ENCODE measurements at places on chromosomes 2 and 18. TPM values are rescaled to one million over a fixed set of nuclear protein-coding genes. Genes with fewer than 3 reads are reported as not detected.
A peak's percentile ranks its signal among the peaks of the same experiment; 100 is the strongest.

Gene NLRC4
- 0.19 TPM for polyA plus RNA-seq

Gene AOX1
- 5.1 TPM for polyA plus RNA-seq

Gene FOXI3
- not detected for polyA plus RNA-seq

Gene STON1
- polyA plus RNA-seq, result 1.8 TPM

Gene RAX
- not detected for polyA plus RNA-seq

Gene OXER1
- 0.04 TPM for polyA plus RNA-seq

Gene PPP1CB
- polyA plus RNA-seq, result 226 TPM

Gene CCDC121
- polyA plus RNA-seq, result 1.6 TPM

Gene CACNB4
- 0.13 TPM for polyA plus RNA-seq

Gene STPG4
- polyA plus RNA-seq, result 0.03 TPM

DNA sequence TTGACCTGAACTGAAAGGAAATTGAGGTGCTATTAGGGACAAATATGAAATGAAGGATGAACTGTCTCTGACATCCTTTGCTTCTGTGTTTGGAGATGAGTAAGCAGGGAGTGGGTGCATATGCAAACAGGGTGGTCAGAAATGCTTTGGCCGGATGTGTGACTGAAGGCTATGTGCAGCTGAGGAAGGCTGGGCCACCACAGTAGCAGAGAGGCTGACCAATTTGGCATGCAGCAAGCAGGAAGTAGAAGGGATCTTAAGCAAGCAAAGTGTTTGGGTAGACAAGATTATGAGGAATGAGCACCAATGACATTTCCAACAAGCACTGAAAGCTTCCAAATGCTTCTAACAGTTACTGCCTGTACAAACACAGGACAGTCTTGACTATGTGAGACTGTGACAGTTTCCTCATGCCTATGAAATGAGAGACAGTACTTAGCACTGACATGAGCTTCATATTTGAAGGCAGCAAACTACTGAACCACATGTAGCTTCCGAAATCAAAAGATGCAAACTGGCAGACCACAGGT is 3.3 kb upstream of the ACTR3 start:
- no peak for DNase-seq

DNA sequence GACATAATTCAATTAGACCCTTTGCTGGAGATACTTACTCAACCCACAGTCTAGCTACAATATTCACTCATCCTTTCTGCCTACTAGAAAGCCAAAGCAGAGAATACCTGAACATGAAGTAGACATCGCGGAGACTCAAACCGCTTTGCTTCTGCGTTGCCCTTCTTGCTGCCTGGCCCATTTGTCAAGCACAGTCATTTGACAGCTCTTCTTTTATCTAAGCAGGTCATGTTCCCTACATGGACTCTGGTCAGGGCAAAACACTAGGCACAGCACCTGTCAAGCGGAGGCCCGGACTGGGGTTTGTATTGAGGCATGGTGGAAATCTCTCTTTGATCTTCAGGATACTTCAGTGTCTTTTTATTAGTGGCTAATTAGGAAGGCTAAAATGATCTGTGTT is 89.7 kb downstream of the FARSB start:
- DNase-seq, result no peak

DNA sequence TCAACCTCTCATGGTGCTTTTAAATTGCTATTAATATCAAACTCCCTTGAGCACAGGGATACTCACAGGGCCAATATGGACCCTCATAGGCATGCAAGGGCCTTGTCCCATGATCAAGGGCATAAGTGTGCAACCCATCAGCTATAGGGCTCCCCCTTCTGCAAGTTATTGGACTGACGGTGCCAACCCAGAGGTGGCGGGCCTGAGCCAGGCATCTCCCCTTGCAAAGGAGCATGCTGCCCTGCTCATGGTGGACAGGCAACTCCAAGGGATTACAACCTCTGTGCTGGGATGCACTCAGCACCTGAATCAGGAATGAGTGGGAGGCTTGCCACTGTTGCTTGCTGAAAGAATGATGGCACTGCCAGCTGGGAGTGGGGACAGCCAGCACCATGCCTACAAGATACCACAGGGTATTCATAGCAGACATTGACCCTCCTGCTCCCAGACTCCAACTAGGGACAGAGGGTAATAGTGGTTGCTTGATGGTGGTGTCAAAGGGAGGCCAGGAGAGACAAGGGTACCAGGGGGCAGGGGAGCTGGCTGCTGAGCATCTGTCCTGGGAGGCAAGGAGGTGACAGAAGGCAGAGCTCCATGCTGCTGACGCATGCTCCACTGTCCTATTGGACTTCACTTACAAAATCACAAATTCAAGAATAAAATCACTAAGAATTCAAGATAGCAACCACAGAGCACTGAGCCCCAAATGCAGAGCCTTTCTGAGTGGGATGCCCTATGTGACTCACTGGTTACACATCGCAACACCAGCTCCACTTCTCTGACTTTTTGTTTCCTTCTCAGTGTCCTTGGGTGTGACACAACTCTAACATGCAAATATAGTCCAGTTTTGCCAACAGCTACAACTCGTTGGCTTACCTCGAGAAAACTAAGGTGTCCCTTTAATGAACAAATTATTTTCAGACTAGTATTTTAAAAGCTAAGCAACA is 157.1 kb upstream of the CCDC150 start:
- no peak for DNase-seq

DNA sequence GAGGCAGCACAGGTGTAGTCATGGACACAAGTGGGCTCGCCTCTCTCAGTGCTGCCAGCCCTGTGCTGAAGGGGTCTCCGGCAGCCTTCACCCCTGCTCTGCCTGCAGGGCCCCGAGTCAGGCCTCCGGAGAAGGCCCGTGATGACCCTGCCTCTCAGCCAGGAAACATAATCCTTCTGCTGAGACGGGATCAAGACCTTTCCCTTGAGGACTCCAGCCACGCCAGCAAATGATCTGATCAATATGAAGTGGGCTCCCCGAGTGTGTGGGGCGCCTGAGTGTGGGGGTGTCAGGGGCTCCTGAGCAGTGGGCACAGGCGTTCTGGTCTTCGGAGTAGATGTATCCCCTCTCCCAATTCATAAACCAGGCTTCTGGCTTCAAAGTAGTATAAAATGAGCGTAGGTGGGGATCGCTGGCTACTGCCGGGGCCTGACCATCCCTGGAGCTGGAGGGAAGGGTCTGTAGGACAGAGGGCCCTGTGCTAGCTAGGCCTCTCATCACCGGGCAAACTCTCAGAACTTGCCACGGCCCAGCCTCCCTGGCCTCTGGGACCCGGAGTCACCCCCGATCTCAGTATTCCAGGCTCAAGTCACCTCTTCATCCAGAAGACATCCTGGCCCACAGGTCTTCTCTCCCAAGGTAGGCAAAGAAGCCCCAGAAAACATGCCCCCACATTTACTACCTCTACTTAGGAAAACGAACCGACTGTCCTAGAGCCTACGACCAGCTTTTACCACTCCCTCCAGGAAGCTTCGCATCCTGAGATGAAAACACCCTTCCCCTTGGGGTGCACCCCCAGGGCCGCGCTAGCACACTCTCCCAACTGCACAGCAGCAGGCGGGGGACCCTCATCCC is 33.6 kb downstream of the CRACDL start:
- no peak for DNase-seq

DNA sequence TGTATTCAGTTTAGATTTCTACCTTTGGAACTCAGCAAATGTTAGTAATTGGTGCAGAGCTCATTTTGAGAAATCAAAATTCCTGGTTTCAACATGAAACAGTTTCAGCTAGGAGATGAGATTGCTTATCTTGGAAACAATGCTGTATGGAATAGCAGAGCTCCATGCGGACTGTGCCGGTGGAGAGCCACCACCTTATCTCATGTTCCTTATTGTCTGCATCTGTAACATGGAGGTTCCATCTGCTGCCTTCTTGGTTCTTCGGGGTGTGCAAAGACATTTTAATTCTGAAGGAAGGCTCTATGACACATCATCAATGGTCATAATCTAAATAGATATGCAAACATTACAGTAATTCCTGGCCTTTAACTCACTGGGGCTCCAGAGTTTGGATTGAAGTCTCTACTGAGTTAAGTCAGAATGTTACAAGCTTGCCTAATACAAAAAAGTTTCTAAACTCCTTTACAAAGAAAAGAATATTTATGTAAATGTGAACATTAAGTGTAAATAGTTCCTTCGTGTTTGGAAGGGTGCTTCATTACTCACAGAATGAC is 65.3 kb downstream of the PRKRA start:
- no peak for DNase-seq

GRCh38 chr2:148132412-148132811 is 111.5 kb downstream of the MBD5 start:
- no peak for DNase-seq

DNA sequence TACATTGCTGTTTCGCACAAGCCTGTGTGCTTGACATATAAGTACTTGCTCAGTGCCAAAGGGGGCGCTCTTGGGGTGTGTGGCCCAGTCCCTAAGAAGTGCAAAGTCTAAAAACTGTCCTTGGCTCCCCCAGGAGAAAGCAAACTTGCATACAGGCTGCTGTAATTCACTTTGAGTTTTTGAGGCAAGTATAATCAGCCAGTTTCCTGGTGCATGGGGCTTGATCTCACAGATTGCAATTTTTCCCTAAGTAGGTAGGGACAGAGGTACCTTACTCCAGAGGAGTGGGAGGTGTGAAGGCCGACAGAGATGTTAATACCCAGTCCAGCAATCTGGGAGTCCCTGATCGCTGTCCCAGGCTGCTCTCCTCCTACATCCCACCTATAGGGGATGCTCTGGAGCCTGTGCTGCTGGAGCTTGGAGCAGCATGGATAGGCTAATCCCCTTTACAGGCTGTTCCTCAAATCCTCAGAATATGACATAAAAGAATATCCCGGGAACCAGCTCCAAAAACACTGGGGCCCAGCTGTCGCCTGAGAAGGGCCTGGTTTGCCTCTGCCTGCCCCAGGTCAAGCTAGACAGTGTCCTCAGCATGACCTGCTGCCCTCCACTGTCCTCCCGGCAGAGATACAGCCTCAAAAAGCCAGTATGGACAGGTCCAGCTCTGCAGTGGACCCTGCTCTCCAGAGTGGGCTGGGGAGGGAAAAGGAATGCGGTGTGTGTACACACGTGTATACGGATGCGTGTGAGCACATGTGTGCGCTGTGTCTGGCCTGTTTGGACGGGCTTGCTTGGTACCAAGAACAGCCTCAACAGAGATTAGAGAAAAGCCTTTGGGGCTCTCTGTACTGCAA is 136.5 kb upstream of the HAAO start:
- DNase-seq, result no peak

DNA sequence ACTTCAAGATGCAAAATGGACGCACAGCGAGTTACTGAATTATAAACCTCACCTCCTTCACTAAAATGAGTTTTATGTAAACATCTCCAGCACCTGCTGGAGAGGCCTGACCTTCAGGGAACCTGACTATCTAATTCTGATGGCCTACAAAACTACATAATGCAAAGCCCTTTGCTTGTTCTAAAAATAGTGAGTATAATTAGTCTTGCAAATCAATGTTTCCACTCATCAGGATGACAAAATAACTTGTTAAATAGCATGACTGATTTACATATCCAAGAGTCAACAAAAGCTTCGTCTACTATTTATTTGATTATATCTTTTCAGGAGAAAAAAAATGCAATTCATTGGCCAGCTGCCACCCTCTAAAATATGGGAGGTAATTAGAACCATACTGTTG is 326.3 kb upstream of the MC4R start:
- DNase-seq, result no peak

DNA sequence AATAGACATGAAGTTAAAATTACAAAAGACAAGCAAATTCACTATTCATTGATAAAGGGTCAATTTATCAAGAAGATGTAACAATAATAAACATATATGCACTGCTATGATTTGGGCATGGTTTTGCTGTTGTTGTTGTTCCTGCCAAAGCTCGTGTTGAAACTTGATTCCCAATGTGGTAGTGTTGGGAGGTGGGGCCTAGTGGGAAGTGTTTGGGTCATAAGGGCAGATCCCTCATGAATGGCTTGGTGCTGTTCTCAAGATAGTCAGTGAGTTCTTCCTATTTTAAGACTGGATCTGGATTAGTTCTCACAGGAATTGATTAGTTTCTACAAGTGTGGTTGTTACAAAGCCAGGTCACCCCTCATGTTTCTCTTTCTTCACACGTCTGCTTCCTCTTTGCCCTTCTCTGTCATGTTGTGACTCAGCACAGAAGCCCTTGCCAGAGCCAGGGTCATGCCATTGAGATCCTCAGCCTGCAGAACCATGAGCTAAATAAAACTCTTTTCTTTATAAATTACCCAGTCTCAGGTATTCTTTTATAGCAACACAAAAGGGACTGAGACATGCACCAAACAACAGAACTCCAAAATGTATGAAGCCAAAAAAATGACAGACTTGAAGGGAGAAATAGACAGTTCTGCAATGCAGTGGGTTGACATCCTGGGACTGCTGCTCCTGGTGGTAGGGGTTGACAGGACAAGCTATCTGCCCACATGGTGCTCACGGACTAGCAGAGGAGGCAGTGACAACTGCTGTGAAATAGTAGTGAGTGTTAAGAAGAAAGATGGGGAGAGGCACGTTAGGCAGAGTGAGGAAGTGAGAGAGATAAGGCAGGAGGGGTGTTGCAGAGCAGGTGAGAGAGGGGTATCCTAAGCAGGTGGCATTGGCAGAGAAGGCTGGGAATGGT is 18.6 kb upstream of the SKA1 start:
- DNase-seq, result no peak

DNA sequence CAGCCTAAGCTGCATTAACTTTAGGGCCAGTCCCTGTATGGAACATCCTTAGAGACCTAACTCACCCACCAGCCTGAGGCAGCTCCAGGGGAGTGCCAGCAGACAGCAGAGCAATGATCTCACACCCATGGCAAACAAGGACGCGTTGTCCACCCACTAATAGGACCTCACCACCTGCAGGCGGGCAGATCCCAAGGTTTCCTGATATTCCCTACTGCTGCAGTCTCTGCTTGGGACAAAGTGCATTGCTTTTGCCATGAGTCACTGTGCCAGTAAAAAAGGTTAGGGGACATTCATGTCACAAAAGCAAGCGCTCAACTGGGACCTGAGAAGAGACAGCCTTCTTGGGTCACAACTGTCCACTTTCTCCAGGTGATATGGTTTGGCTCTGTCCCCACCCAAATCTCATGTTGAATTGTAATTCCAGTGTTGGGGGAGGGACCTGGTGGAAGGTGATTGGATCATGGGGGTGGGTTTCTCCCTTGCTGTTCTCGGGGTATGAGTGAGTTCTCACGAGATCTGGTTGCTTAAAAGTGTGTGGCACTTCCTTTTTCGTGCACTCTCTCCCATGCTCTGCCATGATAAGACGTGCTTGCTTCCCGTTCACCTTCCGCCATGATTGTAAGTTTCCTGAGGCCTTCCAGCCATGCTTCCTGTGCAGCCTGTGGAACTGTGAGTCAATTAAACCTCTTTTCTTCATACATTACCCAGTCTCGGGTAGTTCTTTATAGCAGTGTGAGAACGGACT is 160.2 kb downstream of the MIB1 start:
- DNase-seq, result no peak

- DNase-seq, result no peak
These were observed 45.3 kb upstream of the UGP2 start for GRCh38 chr2:63796366-63796765.

- peak; percentile 7 for DNase-seq
These were observed 28.0 kb upstream of the FOSL2 start for GRCh38 chr2:28364610-28365009.

Measured in psoas muscle (tissue), 8 donors.